ENCODE measurements at places on chromosomes 12 and 14.

DNA sequence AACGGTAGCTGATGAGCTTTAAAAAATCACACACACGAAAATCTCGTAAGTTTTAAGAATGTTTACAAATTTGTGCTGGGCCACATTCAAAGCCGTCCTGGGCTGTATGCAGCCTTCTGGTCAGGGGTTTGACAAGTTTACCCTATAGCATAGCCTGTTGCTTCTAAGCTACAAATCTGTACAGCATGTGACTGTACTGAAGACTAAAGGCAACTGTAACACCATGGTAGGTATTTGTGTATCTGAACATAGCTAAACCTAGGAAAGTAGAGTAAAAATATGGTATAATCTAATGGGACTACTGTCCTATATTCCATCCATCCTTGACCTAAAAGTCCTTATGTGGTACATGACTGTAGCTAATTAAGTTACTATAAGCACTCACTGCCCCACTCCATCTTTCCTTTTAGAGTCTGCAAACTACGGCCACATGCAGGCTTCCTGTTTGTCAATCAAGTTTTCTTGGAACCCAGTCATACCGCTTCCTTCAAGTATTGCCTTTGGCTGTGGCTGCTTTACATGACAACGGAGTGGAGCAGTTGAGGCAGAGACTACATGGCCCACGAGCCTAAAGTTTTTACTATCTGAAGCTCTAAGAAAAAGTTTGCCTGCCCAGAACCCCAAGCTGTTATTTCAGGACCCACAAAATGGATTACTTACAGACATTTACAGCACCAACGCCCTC, 18.5 kb downstream of the KRT7 start:
- DNase-seq: no peak

DNA sequence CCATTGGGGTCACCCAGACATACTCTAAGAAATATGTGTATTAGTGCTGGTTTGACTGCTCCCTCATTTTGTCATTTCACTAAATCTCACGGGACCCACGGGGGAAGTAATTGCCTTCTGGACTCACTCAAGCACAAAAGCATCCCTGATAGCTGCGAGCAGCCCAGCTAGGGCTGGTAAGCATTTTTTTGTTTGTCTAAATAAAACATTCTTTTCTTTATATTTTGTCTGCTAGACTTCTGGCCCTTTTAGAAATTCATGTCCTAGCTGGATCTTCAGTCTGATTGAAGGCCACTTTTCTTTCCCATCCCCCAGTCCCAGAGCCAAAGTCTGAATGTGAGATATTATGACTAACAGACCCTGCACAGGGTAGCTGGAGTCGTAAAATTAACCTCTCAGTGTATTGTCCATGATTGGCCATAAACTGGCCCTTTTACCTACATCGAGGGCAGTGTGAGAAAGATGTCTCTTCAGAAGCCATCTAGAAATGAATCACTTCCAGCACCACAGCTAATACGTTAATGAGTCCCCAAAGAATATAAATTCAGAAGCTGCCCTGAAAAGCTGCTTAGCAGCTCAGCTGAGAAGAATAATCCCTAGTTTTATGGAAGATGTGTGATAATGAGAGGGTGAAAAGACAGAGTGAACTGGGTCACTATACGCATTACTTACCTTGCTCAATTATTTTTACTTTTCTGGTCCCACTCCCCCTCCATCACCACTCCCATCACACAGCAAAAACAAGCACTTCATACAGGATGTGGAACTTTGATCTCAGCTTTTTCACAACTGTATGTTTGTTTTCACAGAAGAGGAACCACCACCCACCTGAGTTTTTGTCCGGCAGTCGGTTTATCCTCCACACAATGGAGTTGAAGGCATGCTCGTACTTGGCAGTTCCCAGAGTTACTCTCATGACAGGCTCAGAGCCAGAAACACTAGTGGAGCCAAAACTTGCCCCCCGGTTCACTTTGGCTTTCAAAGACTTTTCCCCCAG, 55.6 kb upstream of the GTF2A1 start:
- DNase-seq: no peak

DNA sequence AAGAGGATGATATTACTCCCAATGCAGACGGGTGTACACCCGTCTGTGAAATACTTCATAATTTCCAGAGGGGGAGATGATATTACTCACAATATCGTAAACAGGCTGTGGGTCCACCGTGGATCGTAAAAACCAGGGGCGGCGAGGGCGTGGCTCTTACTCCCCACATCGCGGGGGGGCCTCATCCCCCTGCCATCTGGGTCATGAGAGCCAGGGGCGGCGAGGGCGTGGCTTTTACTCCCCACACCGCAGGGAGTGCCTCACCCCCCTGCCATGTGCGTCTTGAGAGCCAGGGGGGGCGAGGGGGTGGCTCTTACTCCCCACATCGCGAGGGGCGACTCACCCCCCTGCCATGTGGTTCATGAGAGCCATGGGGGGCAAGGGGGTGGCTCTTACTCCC, 86.2 kb upstream of the GNG2 start:
- DNase-seq: no peak

- no peak for DNase-seq
These were observed 88.2 kb downstream of the TMX1 start for GRCh38 chr14:51328064-51328771.

DNA sequence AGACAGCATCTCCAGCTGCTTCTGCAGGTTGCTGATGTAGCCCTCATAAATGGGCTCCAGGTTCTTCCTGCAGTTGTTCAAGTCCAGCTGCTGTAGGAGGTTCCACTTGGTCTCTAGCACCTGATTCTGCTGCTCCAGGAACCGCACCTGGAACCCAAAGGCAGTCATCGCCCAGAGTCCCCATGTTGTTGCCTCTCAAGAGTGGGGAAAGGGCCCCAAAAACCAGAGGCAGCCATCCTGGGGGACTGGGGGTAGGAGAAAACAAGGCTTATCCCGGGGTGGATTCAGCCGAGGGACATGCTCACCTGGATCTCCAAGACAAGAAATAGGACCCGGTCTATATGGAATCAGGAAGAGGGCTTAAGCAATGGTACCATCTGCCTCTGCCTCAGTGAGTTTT, 2.3 kb downstream of the KRT72 start:
- DNase-seq: no peak

Data from activated naive CD8-positive, alpha-beta T cell treated with anti-CD3 and anti-CD28 coated beads, Interleukin-2, amount 50 U/mL, for 16 hours (primary cell).